BJ (cell line): ENCODE measurements at places on chromosomes 7 and 10.

GRCh38 chr10:70927189-70927943 is 39.0 kb upstream of the PCBD1 start:
- DNase-seq, result no peak

DNA sequence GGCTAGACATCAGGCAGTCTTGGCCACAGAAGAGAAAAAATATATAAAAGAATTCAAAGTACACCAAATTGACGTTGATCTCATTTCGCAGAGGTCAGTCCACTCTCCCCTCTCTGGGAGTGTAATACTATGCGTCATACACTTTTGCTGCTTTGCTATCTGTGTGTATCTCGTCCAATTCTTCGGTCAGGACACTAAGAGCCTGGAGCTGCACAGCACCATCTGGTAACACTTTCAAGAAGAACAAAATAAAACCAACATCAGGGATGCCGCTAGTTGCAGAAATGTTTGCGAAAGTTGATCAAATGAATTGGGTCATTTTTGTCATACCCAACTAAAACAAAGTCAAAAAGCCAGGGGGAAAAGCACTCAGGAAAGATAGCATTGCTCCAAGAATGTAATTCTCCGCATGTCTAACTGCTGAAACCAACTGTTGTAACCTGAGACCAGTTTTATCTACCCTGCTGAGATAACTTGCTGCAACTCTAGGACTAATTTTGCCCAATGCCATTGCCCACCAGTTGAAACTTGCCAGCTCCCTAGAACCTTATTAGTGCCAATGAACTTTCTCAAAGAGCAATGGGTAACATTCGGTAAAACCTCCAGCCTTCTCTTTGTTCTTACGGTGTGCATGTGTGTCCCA is 23.0 kb downstream of the TMEM176A start:
- DNase-seq, result no peak

DNA sequence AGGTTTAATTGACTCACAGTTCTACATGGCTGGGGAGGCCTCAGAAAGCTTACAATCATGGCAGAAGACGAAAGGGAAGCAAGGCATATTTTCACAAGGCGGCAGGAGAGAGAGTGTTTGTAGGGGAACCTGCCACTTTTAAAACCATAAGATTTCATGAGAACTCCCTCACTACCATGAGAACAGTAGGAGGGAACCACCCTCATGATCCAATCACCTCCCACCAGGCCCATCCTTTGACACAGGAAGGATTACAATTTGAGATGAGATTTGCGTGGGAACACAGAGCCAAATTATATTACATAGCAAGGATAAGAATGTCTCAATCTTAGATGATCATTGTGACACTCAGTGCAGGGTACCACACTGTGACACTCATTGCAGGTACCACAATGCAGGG is 44.2 kb downstream of the MRPL32 start:
- DNase-seq, result no peak

GRCh38 chr7:42574685-42575084 is 337.2 kb downstream of the C7orf25 start:
- no peak for DNase-seq

DNA sequence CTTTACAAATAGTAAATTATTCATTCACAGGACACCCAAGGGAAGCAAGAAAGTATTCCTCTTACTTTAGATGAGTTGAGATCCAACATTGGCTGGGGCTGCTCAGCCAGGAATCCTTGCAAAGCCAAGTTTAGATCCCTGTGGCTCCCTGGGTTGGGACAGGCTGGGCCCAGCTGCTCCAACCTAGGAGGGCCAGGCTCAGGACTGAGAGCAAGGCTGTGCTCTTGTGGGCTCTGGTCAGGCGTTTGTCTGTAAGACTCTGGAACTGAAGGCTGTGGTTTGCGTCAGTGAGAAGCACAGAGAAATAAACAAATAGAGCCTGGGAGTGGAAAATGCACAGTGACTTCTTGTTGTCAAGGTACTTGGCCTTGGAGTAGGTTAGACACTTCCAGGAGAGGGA is 53.2 kb upstream of the TMEM273 start:
- DNase-seq, result no peak

DNA sequence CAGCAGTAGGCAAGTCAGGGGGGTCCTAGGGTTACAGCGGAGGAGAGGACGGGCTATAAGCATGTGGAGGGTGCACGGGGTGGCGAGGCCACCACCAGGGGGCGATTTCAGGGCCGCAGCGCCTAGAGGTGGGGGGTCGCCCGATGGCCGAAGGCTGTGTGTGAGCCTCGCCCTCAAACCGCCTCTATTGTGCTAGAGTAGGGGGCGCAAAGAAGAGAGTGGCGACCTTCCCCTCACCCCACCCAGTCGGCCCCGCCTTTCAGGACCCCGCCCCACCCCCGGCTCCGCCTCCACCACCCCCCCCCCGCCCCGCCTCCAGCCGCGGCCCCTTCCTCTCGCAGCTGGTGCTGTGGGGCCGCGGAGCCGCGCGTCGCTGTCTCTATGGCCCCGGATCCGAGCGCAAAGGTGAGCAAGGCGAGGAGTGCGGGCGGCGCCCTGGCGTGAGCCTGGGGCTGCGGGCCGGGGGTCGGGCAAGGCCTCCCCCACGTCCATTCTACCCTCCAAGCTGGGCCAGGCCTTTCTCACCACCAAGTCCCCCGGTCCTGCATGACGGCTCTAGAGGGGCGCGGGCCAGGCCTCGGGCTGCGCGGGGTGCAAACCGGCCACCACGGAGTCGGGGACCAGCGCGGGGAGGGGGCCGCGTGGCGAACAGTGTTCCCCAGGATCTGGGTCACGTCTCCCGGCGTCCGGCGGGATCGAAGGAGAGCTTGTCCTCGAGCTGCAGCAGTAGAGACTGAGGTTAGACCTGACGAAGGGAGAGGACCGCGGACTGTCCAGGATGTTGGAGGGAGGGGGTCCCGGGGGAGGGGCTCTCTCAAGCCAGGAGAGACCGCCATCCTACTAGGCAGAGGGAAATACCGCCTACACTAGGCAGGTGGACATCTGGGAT is at the start of gene SEMA4G:
Gene SEMA4G, plus strand, starts transcription at position 318 of the 889 bp plus-strand sequence. CDS start 3,409 bp downstream, outside the sequence.
- no peak for DNase-seq

GRCh38 chr10:71697938-71698709 is 21.5 kb downstream of the C10orf105 start:
- no peak for DNase-seq

GRCh38 chr10:792792-793100 is 103.3 kb upstream of the DIP2C start:
- no peak for DNase-seq
